ENCODE measurements at places on chromosomes 6 and 20.
A peak's percentile ranks its signal among the peaks of the same experiment; 100 is the strongest.

- no peak for DNase-seq
Observed at GRCh38 chr6:161316531-161316930, 42.7 kb upstream of the AGPAT4 start.

- DNase-seq: no peak
Observed at GRCh38 chr20:58139849-58140786, 88.3 kb downstream of the ANKRD60 start.

DNA sequence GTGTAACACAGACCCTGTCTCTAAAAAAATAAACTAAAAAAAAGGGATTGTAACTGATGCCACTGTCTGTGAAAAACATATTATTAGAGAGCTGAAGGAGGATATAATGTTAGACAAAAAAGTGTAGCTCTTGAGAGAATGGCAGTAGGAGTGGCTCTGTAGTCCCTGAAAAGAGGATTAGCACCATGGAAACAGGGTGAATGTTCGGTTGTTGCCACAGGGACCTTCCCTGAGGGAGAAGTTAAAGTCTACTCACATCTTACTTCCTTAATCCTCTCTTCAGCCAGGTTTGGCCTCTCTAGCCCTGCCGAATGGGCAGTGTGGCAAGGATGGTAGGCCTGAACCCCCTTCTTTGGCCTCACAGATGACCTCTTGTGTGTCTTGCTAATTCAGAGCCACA, 12.1 kb downstream of the SCAND1 start:
- DNase-seq: no peak

DNA sequence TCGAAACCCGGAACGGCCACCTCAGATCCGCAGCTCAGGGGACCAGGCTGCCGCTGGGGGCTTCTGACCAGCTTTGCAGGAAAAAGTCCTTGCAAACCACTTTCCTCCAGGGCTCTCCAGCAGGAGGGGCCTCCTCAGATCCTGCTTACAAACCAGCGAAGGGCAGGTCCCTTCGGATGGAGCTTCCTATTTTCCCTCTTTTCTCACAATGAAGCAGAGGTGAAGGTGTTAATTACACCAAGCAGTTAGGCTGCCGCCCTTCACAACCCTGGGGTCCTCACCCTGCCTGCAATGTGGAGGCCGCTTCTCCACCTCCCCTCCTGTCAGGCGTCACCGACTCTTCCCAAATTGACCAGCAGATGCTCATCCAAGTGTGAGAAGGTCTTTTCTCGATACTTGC, 5.7 kb downstream of the ARHGAP40 start:
- DNase-seq: no peak

DNA sequence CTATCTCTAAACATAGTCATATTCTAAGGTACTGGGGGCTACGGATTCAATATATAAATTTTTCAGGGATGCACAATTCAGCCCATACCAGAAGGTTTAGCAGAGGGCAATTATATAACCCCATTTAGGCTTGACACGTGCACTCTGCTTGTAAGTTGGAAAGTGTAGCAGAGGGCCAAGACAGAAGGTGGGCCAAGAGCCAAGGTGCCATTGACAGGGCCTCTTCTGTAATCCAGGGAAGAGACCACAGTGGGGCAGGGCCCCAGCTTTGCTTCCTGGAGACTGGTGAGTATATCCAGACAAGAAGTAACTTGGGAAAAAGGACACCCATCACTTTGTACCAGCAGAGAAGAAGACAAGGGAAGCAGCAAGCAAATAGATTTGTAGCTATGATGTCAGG, 672.4 kb upstream of the MARCKS start:
- DNase-seq: no peak

DNA sequence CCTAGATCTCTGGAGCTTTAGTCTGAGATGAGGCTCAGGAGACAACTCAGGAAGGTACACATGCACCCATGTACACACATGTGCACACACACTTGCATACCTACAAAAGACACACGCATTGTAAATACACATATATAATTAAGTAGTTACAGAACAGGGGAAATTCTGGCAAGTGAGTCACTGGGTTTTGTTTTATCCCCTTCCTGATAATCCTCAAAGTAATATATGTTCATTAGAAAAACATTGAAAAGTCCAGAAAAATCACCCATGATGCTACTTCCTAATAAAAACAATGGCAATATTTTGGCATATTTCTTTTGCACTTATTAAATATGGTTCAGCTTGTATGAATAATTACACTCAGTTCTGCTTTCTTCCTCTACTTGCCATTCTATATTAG, 115.3 kb upstream of the ECI2 start:
- no peak for DNase-seq

DNA sequence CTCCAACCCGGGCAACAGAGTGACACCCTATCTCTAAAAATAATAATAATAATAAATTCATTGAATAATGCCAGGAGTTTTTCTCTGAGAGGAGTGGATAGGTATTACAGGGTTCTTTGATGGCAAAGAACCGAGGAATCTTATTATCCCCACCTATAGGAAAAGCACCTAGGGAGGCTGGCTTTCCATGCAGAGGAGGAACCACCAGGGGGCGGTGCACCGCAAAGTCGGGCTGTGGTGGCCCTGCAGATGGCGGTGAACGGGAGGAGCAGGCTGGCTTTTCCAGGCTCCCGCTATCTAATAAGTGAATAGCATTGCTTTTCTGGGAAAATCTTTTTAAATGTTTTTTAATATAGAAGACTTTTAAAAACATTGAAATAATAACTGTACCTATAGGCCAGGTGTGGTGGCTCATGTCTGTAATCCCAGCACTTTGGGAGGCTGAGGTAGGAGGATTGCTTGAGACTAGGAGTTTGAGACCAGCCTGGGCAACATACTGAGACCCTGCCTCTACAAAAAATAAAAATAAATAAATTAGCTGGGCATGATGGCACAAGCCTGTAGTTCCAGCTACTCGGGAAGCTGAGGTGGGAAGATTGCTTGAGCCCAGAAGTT, 864.2 kb downstream of the KIF16B start:
- peak; percentile 2 for DNase-seq

DNA sequence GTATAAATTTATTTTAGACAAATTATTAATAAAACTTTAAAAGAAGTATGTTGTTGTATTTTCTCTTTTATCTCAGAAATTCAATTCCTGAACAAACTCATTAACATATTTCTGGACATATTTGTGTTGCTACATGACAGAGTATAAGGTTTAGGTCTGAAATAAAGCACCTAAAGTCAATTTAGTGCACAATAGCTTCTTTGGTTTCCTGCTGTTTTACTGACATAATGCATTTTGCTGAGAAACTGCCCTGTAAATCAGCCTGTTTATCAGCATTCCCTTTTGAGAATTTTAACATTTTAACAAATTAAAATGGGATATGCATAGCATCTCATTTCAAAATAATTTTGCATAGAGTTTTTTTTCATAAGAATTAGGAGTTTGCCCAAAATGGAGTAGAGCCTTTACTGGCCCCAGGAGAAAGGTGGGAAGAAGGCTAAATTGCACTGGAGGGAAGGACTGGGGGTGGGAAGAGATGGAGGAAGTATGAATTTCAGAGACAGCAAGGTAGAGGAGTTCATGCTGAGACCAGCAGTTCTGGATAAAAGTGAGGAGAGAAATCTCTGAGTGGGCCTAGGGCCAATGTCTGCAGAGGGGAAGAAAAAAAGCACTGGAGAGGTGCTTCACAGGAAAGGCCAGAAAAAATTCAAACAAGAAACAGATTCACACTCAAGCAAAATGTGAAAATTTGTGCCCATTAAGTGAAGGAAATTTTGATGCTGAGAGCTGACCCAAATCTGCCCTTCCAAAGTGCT, 324.2 kb upstream of the HSF2 start:
- DNase-seq: no peak

DNA sequence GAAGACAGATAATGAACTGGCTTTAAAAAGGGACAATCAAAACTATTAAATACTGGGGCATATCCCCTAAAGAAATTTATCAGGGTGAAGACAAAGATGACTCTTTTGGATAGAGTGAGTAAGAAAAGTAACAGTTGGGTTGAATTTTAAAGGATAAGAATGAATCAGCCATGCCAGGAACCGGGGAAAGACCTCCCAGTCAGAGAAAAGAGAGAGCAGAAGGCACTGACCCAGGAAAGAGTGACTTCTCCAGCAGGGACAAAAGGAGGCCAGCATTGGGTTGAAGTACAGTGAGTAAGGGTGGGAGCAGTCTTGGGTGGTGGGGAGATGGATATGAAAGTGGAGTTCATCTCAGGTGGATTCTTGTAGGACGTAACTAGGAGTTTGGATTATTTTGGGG, 516.9 kb upstream of the JAG1 start:
- no peak for DNase-seq

DNA sequence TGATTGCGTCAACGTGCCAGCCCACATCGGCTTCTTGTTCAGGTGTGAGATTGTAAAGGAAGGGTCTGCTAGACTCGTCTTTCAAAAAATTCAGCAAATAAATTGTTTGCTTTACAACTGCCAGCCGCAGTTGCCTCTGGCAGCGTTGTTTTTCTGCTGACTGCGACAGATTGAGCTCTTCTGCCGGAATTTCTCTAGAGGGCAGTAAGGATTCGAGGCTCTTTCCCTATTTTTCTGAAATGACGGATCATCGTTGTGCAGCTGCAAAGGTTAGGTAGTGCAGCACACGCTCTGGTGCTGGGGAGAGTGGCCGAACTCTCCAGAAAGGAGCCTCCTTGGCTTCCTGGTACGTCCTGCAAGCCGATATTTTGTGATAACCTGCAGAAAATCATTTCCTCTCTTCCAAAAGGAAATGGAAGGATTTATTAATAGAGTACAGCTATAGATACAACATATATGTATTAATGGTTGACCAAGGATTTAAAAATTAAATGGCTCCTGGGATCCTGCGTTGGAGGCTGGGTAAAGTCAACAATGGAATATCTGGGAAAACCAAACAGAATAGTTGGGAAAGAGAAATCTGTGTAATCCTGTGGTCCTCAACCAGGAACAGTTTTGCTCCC, 121.9 kb upstream of the ZFP64 start:
- DNase-seq: no peak

GRCh38 chr6:143286251-143286795, 164.2 kb downstream of the ADAT2 start:
- no peak for DNase-seq

DNA sequence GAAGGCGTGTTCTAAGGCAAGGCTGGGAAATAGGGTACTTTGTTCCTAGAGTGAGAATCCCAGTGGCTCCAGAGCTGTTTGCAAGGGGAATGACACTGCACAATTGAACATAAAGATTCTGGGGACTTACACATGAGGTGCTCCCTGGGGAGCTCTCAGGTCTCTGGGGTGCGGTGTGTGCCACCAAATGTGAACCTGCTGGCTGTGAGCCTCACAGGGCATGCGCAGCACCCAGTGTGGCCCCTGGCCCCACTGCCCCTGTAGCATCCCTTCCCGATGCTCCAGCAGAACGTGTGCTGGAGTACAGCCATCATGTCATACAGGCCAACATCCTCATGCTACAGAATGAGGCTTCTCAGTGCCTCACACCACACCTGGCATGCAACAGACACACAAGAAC, 68.2 kb downstream of the TOX2 start:
- DNase-seq: no peak

- DNase-seq: peak; percentile 87
Observed at GRCh38 chr20:63635431-63636141, 8.7 kb upstream of the GMEB2 start.

- DNase-seq: no peak
Observed at GRCh38 chr6:16006681-16007080, 122.2 kb upstream of the MYLIP start.

DNA sequence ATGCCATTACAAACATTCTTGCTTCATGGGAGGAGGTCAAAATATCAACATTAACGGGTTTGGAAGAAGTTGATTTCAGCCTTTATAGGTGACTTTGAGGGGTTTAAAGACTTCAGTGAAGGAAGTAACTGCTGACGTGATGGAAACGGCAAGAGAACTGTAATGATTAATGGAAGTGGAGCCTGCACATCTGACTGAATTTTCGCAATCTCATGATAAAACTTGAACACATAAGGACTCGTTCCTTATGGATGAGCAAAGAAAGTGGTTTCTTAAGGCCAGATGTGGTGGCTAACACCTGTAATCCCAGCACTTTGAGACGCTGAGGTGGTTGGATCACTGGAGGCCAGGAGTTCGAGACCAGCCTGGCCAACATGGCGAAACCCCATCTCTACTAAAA, 226.1 kb downstream of the BCAS1 start:
- DNase-seq: no peak

- DNase-seq: no peak
Observed at GRCh38 chr20:58523072-58523970, 8.1 kb upstream of the APCDD1L start.

- no peak for DNase-seq
Observed at GRCh38 chr6:45607798-45608197, 230.1 kb upstream of the SUPT3H start.

GRCh38 chr20:46137816-46138215, 19.7 kb downstream of the CD40 start:
- no peak for DNase-seq

- DNase-seq: no peak
Observed at GRCh38 chr6:123810214-123810613, 6.5 kb downstream of the NKAIN2 start.

DNA sequence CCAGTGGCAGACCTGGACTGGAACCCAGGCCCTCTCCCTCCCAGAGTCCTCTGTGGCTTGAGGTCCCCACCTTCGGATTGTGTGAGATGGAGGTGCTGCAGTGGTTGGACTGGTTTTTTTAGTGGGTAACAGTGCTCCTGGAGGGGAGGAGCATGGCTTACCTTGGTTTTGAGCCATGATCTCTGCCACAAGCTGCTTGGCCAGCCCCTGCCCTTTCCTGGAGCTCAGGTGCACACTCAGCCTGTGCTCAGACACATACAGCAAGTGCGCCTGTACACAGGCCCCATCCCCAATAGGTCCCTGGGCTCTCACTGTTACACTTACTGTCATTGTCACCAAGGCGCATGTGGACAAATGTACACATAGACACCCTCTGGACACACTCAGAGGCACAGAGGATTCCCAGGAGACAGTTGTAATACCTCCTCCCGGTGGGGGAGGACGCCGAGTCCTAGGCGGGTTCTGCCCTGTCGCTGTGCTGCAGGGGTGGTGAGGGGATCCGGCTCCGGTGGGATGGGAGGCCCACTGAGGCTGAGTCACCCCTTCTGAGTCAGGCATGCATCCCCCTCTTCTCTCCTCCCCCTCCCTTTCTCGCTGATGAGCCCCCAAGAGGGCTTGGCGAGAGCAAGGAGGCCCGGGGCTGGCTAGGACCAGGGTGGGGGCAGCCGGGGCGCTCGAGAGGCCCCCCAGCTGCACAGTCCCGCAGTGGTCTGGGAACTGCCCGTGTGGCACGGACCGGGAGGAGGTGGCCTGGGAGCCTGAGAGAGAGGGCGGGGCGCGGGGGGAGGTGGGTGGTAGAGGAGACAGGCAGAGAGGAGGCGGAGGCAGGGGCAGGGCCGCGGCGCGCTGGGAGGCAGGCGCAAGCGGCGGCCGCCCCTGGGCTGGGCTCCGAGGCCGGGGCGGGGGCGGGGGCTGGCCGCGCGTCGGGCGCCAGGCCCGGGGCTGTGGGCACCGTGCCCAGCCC, 522 bp upstream of the EPB41L1 start:
- no peak for DNase-seq

DNA sequence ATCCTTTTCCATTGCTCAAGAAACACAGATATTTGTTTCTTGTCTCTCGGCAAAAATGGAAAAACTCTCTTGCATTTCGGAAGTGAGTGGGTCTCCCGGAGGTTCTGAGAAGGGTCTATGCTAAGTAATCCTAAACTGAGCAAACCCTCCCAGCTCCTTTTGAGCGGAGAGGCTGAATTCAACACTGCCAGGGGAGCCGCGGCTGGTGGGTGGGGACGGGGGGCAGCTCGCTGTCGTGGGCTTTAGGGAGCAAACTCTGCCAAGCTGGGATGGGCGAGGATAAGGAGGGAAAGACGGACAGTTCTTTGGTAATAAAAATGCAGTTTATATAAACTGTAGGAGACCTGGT, 211.4 kb downstream of the FOXC1 start:
- DNase-seq: no peak
